Effector memory CD4-positive, alpha-beta T cell (primary cell): ENCODE measurements at places on chromosomes 2 and 18.

DNA sequence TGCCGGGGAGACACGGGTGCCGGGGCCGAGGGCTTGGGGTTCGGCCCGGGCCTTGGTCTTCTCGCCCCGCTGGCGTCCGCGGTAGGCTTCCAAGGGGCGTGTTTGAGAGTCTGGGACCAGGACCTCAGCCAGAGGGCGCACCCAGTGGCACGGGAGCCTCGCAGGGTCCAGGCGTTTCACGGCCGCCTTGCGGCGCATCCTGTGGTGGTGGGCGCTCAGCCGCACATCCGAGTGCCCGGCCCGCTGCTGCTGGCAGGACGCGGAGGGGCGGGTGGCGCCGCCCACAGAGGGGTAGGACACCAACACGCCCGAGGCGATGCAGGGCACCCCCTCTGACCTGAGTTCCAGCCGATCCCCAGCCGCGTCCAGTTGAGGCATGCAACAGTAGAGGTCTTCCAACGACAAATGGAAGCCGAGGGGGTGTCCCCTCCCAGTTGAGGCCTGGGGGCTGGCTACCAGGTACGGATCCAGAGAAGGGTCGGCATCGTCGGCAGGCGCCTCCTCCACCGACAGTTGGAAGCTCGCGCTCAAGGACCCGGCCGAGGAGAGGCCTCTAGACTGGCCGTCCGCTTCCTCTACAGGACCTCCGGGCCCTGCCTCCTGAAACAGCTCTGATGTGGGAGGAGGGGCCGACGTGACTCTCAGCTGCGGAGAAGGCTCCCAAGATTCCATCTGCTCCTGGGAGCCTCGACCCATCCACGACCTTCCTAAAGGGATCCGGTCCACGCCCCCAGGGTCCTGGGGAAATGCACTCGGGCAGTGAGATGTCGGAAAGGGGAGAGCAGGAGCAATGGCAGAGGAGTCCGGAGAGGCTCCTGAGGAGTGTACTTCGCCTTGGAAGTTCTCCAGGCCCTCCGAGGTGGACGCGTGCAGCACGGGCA lies 6.3 kb downstream of the C2orf81 start:
- no peak for DNase-seq

DNA sequence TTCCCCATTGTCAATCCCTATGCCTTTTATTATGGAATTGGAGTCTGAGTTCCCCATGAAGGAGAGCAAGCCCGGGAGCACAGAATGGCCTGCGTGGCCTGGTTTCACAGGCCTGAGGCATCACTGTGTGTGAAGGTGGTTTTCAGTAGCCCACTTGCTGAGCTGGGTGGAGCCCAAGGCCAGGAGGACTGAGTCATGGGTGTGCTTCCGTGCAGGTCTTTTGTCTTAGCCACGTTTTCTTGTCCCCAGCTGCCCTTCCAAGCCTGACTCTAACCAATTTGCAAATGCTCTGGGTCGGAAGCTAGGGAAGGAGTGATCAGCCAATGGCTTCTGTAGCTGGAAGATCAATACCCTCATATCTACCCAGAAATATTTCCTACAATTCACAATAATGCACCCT lies 119.2 kb downstream of the MAPK4 start:
- DNase-seq, result no peak

DNA sequence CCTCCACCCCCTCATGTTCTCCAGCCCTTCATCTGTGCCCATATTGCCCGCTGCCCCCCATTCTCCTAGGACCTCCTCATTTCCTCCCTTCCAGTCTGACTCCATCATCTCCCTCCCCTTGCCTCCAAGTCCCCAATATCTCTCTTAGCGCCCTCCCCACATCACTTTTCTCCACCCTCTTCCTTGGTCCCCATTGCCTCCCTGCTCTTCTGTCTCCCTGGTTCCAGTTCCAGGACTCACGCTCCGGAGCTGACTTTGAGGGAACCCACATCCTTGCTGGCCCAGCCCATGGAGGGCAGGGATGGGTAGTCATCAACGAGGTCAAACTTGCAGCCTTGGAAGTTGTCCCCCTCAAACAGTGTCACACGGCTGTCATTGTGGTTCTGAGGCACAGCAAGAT lies 2.6 kb downstream of the CRYBA2 start:
- no peak for DNase-seq

DNA sequence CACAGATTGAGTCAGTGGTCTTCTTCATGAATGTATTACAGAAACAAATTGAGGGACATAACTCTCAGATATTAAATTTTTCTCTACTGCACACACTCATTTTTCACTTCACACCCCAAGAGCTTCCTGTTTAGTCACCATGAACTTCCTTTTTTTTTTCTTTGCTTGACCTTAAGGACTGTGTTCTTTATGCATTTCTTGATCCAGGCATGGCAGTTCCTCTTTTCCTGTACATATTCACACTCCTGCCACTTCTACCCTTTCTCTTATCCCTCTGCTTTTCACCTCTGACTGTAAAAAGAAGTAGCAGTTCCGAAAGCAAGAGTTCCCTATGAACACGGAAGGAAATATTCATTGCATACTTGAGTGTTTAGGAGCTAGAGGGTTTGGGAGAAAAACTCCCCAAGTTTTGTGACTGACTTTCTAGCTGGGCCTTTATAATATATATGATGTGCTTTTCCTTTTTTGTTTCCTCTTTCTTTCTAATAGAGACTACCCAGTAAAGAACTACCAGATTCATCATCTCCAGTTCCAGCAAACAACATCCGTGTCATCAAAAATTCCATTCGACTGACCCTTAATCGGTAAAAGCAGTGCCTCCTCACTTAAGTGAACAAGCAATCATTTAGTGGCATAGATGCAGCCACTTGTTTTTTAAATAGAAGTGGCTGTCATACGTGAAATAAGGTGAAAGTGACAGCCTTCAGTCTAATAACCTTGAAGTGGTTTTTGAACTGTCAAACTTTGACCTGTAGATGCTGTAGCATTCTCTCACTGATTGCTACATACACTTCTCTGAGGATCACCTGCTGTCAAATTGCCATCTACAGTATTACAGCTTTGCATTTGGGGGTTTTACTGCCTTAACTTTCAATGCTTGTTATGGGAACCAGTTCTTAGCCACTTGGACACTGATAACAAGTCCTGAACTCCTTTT lies 40.8 kb downstream of the PAPOLG start:
- no peak for DNase-seq

DNA sequence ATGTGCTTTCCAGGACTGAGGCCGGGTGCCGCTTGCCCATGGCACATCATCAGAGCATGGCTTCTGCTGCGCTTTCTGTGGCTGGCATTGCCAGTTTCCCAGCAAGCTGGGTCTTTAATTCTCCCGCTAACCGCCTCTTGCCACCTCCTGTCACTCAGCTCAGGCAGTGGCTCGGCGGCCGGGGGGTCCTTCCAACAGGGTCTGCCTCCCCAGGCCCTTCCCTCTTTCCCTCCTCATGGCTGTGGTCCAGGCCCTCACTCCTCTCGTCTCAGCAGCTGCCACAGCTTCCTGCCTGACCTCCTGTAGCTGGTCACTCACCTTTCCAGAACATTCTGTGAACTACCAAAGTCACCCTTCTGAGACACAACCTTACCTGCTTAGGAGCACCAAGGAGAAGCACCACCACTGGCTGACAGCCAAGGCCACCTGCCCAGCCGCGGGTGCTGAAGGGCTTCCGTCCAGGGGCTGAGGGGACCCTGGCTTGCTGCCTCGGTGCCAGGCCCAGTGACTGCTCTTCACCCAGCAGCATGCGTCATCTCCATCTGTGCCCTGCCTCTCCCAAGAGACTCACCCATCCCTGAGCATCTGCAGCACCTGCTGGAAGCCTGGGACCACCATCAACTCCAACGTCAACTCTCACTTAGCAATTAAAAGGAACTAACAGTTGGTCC lies 22.6 kb downstream of the CHMP1B start:
- DNase-seq, result no peak

GRCh38 chr2:216694082-216694825 lies 1.1 kb downstream of the IGFBP5 start:
- DNase-seq, result no peak

GRCh38 chr2:233011702-233012131 lies 1.3 kb downstream of the NGEF start:
- DNase-seq, result no peak

GRCh38 chr2:24985511-24985910 lies 13.8 kb upstream of the DNAJC27 start:
- DNase-seq, result no peak

DNA sequence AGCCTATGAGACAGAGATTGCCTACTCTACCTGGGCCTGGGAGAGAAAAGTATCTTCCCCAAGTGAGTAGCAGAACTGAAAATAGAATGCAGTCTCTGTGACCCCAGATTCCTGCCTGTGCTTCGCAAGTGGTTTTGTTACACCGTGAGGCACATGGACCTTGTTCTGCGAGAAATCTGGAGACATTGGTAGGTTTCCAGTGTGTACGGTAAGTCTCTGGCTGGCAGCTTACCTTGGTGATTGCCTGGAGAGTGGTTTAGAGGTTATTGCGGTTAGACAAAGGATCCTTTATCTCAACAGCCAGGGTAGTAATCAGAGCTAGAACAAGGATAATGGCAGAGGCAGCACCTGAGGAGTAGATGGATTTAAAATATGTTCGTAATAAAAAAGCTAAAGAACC lies 606.0 kb upstream of the GCFC2 start:
- no peak for DNase-seq

- no peak for DNase-seq
Observed at GRCh38 chr2:65465857-65466256, 33.5 kb upstream of the SPRED2 start.

DNA sequence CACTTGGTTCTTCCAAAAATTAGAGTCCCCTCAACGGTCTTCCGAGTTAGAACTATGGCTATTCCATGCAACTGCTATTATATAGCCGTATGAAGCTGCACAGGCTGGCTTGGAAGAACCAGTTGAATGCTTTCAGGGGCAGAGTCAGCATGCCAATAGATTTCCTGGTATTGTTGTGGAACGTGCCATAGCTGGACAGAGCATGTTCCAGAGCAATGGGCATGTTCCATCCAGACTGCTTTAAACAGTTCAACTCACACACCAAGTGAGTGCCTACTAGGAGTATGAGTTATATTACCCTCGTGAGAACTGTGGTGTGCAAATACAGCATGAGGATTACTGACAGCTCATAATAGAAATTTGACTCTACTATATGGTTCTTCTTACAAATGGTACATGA lies 682.0 kb downstream of the SATB2 start:
- DNase-seq, result no peak

DNA sequence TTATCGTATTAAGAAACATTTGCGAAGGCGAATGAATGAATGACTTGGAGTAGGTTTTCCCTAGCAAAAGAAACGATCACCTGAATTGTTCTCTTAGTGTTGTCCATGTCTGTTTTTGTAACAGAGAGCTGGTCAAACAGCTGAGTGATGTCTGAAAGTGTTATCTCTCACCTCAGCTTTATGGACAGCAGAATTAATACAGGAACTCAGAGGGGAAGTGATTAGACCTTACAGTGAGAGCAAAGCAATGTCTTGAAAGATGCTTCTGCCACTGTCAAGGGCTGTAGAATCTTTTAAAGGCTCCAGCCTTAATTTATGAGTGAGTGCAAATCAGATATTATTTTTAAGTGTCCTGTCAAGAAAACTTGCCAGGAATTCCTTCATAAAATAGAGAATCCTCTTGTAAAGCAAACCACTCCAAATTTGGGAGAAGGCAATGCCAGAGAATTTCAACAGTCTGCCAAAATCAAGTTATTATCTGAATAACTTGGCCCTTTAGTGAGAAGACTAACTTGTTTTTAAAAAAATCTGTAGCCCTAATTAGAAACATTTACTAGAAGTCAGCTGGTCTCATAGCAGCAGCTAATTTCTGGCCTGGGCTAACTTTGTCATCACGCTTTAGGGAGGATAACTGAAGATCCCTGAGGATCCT lies 60.7 kb downstream of the CDC42EP3 start:
- no peak for DNase-seq

DNA sequence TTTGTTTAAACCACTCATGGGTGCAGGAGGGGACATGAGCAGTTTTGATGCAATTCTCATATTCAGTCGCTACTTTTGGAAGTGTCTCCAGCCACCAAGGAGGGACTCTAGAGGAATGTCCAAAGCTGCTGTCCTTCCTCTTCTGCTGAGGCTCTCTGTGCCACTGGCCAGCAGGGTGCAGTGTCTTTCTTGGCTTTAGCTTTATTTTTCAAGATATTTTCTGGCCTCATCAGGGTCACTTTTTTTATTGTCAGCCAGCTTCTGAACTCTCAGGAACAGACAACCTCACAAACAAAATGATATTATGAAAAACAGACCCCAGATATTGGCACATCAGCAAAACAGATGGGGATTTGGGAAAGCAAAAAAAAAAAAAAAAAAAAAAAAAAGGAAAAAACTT lies 289.3 kb upstream of the ZSWIM2 start:
- DNase-seq, result no peak

- DNase-seq, result no peak
Observed at GRCh38 chr2:237306083-237306786, 107.7 kb downstream of the COL6A3 start.

DNA sequence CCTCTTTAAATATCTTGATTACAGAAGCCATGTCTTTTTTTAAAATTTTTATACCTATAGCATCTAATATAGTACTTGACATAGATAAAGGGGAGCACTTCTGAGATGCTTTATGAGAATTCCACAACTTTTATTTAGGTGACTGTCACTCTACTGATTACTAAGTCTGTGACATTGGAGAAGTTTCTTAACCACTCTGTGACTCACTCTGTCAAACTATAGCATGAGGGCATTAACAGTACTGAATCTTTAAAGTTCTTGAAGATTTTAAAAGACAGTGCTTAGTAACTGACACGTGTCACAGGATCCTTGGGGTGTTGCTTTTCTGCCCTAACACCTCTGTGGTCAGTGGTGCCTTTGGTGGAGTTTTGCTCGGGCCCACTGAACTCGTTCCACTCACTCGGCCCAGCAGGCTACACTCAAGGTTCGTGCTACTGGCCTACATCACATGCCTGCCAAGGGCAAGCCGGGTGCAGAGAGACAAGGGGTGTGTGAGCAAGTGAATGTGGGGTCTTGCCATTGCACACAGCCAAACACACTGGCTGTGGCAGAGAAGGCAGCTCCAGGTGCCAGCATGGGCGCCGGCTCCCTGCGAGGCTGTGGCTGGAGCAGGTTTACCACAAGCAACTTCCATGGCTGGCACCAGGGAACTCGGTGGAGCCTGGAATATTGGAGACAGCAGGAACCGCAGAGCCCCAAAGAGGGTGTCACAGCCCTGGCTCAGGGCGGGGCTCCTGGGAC lies 734.0 kb upstream of the CDH7 start:
- no peak for DNase-seq

DNA sequence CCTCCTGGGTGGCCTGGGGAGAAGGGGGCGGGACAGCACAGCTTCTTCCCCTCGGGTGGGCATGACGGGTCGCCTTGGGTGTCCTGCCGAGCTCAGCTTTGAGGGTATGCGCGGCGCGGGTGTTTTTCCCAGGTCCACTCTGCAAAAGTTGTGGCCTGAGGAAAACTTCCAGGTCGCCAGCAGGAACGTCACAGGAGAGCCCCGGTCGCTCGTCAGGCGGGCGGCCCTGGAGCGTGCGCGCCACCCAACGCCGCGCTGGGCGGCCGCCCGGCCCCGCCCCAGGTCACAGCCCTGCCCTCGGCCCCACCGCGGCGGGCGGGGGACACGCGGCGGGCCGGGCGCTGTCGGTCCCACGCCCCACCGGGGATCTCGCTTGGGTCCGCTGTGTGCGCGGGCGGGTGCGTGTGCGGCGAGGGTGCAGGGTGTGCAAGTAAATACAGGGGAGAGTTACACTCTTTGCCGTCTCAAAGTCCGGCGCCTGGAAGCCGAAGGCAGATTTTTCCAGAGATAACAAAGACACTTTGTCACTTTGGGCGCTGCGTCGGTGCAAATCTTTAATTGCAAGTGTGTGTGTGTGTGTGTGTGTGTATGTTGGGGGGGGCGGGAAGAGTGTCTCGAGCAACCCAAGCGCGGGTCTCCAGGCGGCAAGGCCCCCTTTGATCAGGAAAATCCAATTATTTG lies 616 bp upstream of the SP5 start:
- no peak for DNase-seq

GRCh38 chr2:16170675-16171424 lies 230.5 kb downstream of the MYCN start:
- no peak for DNase-seq
